T-helper 1 cell (primary cell): ENCODE measurements at places on chromosomes 2 and 18.

DNA sequence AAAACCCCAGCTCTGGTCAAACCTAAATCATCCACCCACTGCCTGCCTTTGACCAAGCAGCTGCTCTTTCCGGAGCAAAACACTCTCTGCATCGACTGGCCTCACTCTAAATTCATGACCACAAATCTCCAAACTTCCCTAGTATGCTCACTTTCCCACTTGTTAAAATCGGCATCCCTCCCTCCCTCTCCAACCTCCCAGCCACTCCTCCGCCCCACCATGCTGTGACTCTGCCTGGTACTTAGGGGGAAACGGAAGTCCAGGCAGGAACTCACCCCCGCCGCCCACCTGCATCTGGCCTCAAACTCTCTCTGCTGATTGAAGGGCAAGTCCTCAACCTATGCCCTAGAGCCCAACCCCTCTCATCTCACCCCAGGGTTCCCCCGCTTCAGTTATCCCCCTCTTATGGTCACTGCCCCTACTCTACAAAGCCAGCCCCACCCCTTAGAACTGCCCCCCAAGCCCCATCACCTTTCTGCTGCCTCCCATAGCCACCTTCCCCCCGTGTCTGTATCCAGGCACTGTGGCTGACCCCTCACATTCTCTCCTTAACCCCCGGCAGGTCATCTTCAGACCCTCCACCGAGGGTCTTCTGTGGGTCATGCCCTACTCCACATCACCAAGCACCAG is 3.8 kb upstream of the ADRA2B start:
- DNase-seq = no peak

GRCh38 chr2:10688921-10689807 is 611 bp downstream of the NOL10 start:
- no peak for DNase-seq

GRCh38 chr2:217160103-217160743 is 300.4 kb upstream of the TNP1 start:
- DNase-seq = no peak

DNA sequence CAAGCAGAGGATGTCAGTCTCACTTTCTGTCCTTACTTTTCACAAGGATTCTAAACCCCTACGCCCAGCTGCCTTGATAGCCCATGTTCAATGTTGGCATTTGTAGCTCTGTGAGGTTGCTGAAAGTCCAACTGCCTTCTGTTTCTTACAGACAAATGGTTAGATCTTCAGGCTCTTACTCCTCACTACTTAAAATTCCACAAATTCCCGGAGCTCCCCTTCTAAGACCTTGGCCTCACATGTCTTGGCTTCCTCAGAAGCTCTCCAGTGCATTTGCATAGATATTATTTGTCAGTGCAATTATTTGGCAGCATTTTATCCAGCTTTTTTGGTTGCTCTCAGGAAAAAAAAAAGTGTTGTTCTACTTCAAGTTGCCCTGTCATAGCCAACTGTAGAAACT is 453.7 kb upstream of the CELF4 start:
- DNase-seq = no peak

- no peak for DNase-seq
Observed at GRCh38 chr2:112825706-112826105, 10.9 kb downstream of the IL1B start.

- no peak for DNase-seq
Observed at GRCh38 chr2:225893151-225893550, 493.6 kb downstream of the NYAP2 start.

DNA sequence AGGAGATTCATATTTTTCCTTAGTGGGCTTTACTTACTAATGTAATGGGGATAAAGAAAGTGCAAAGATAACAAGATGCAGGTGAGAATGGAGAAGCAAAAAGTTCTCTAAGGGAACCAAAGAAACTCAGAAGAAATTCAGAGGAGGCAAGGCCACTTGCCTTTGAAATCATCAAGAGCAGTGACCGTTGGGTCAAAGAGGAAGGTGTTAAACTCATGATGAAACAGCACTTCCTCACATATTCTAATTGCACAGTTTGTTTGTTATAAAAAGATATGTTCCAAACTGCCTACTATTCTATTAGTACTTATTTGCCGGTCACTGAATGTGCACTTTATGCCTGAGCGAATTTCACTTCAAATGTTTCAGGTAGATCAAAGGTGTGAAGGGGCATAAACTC is 975.1 kb downstream of the BCL11A start:
- DNase-seq = no peak

- no peak for DNase-seq
Observed at GRCh38 chr2:229689307-229689839, 25.0 kb downstream of the DNER start.

- no peak for DNase-seq
Observed at GRCh38 chr18:57771193-57771592, 31.9 kb downstream of the ATP8B1 start.

DNA sequence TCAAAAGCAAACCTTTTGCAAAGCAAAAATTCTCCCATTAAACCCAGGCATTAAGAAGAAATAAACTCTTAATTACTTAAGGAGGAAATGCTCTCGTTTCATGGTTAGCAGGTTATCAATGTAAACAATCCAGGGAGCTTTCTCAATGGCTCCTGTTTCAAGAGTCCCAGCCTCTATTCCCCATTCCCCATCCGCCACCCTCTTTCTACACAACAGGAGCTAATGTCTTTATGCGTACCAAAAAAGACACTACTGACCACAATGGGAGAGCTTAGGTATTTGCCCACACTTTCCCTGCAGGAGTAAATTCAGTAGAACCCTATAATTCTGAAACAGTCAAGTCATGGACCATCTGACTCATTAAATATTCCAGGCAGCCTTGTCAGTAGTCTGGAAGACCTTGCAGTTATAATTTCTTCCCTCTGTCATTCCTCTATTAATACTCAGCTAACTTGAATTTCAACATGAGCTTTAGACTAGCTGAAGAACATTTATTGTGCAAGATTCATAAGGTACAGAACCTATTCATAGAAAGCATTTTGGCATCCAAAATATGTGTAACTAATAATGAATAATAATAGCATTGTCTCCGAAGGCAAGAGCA is 48.6 kb downstream of the SLC8A1 start:
- DNase-seq = no peak

DNA sequence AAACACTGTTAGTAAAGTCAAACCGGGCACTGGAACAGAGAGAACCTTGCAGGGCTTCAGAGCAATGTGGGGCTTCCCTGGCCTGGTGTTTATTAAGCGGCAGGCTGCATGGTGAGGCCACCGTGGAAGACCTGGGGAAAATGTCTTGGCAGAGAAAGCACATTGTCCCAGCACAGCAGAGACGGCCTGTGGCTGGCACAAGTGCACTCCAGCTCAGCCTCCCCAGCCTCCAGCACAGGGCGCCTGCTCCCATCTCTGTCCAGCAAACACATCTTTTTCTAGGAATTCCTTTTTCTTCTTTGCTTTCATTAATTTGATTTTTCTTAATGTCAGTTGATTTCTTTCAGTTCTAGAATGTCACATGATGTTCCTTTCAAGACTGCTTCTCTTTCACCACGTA is 138.2 kb upstream of the NFATC1 start:
- DNase-seq = no peak
